Naive thymus-derived CD8-positive, alpha-beta T cell (primary cell): ENCODE measurements at places on chromosomes 4 and X. TPM values are rescaled to one million over a fixed set of nuclear protein-coding genes. Genes with fewer than 3 reads are reported as not detected.

Gene PCSK1N
- total RNA-seq, result 3.6 TPM

GRCh38 chr4:53522334-53522733 is 69.0 kb downstream of the LNX1 start:
- no peak for DNase-seq

Gene OTC
- not detected for total RNA-seq

GRCh38 chr4:26459054-26459755 is 31.1 kb downstream of the CCKAR start:
- no peak for DNase-seq

DNA sequence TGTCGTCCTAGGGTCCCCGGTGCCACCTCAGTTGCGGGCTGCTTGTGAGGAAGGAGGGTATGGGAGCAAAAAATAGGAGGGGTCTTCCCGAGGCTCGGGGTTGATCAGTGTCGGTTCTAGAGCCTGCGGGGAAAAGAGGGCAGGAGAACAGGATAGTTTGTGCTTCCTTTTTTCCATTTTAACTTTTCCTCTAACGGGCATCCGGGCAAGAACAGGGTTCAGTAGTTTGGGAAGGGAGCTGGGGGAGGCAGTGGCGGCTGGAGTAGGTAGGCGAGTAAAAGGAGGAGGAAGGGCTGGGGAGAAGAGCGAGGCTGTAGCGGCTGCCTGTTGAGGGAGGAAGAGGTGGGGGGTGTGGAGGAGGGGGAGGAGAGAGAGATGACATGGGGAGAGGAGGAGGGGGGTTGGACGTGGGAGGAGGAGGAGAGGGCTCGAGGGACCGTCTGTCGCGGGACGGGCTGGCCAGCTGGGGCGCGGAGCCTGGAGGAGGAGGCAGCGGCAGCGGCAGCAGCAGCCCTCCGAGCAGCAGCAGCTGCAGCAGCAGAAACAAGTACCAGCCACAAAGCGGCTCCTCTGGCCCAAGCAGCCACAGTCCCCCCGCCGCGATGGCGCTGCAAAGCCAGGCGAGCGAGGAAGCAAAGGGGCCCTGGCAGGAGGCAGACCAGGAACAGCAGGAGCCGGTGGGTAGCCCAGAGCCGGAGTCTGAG is at the start of gene SLC16A2:
Gene SLC16A2 (plus strand): TSS at position 458 of the 704 bp plus-strand sequence. CDS start 145 bp downstream, at position 603.
- peak; percentile 31 for DNase-seq

- no peak for DNase-seq
Measured at GRCh38 chrX:86714441-86714840, 566.2 kb downstream of the DACH2 start.

Gene MAP9
- total RNA-seq, result 8.8 TPM
